ENCODE measurements at places on chromosomes 1 and 21. TPM values are rescaled to one million over a fixed set of nuclear protein-coding genes. Genes with fewer than 3 reads are reported as not detected.

Gene KAZN
- total RNA-seq = 49.2 TPM

Gene RAD54L
- total RNA-seq = 2.6 TPM

Gene TINAGL1
- 31.8 TPM for total RNA-seq

Gene SLFNL1
- 0.43 TPM for total RNA-seq

Gene MED8
- total RNA-seq = 47.9 TPM

Gene OR2T2
- not detected for total RNA-seq

Gene DCDC2B
- not detected for total RNA-seq

Gene ST7L
- 18.3 TPM for total RNA-seq

Gene LHX4
- not detected for total RNA-seq
